Panc1 (cell line): ENCODE measurements at places on chromosomes 3 and 15.
A peak's percentile ranks its signal among the peaks of the same experiment; 100 is the strongest.

- no peaks in the 10 kb centered on the region; the same call in 1 of the 2 replicates for H3K36me3 ChIP-seq
- DNase-seq: no peak
- H3K27me3 ChIP-seq: no peaks in the 10 kb centered on the region
- H3K27ac ChIP-seq: no peak overlapping the region; the same call in 1 of the 2 replicates
- peaks cover 42% of the 10 kb centered on the region for H3K4me1 ChIP-seq
Observed at GRCh38 chr3:183259621-183260020, 6.6 kb downstream of the B3GNT5 start.

DNA sequence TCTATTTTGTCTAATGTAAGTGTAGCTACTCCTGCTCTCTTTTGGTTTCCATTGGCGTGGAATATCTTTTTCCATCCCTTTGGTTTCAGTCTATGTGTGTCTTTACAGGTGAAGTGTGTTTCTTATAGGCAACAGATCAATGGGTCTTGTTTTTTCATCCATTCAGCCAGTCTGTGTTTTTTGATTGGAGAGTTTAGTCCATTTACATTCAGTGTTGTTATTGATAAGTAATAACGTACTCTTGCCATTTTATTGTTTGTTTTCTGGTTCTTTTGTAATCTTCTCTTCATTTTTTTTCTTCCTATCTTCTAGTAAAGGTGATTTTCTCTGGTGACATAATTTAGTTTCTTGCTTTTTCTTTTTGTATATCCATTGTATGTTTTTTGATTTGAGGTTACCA lies 97.1 kb downstream of the GLDN start:
- H3K4me3 ChIP-seq: no peak overlapping the region
- no peaks in the 10 kb centered on the region for H3K36me3 ChIP-seq
- no peak for DNase-seq
- no peaks in the 10 kb centered on the region for H3K4me1 ChIP-seq
- no peak overlapping the region for H3K27ac ChIP-seq

DNA sequence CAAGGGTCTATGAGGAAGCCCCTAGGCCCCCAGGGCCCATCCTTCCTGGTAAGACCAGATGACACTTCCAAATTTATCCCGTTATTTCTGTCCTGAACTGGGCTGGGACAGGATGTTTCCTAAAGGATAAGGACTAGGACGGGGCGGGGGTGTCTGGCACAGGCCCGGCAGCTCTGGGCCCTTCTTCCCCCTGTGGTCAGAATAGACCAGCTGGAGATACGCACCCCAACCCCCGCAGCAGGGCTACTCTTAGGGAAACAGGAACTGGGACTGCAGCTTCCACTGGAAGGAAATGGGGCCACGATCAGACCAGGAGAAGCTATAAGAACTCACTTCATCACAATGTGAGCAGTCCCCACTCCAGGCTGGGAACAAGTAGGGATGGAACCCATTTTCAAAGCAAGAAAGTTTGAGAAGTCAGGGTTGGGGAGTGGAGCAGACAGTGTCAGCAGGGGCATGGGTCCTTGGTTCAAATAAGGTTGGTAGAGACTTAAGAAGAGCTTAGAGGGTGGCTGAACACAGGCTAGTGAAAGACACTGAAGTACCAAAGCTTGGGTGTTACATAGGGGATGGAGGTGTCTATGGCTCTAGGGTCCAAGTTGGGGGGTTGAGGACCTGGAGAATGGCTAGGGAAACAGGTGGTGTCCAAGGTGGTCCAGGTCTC lies 1.1 kb downstream of the NCKIPSD start:
- H3K27me3 ChIP-seq: no peaks in the 10 kb centered on the region
- no peak for DNase-seq
- H3K4me1 ChIP-seq: peaks cover 12% of the 10 kb centered on the region; the same call in 1 of the 2 replicates
- peaks cover 3% of the 10 kb centered on the region for H3K36me3 ChIP-seq
- H3K4me3 ChIP-seq: peak overlapping the region; percentile 69

GRCh38 chr3:127066635-127067034 lies 83.7 kb downstream of the PLXNA1 start:
- H3K27me3 ChIP-seq: no peaks in the 10 kb centered on the region
- DNase-seq: no peak
- H3K4me1 ChIP-seq: no peaks in the 10 kb centered on the region
- H3K36me3 ChIP-seq: no peaks in the 10 kb centered on the region
- no peak overlapping the region for H3K27ac ChIP-seq

DNA sequence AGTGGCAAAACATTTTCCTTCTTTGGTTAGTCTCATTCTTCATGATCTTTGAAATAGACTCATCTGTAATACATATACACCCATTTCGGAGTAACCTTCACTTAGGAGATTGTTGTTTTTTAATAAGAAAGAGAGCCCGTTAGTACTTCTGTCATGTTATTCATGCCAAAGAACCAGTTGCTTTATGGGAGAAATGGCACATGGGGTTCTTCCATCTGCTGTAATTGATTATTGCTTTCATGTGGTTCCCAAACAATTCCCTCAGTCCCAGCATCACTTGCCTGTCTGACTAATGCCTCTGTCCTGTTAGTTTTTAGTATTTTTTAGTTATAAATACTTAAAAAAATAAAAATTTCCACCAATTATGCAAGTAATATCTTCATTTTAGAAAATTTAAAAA lies 33.8 kb upstream of the FAH start:
- no peak overlapping the region for H3K4me3 ChIP-seq
- no peak for DNase-seq
